ENCODE measurements at places on chromosomes 12 and 14.

DNA sequence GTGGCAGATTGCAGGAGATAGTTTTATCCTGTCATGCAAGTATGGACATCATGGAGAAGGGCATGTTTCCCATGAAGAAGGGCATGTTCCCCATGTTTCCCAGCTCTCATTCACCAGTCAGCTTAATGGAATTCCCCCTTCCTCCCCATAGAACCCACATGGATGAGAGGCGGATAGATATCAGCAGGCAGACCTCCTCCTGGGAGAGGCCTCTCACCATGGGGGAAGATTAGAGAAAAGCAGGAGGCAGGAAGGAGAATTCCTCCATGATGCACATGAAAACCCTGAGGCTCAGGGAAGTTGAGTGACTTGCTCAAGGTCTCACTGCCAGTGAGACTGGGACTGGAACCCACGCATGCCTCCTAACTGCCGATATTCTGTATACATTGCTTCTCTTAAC lies 92.9 kb upstream of the FOXN3 start:
- no peak for DNase-seq

- peak; percentile 95 for DNase-seq
Observed at GRCh38 chr12:53053218-53054111, 3.6 kb downstream of the TNS2 start.

GRCh38 chr14:51472881-51473280 lies 178.8 kb upstream of the FRMD6 start:
- DNase-seq = no peak

GRCh38 chr14:51367600-51367931 lies 127.5 kb downstream of the TMX1 start:
- no peak for DNase-seq

- no peak for DNase-seq
Observed at GRCh38 chr14:53533384-53533970, 380.4 kb upstream of the DDHD1 start.

DNA sequence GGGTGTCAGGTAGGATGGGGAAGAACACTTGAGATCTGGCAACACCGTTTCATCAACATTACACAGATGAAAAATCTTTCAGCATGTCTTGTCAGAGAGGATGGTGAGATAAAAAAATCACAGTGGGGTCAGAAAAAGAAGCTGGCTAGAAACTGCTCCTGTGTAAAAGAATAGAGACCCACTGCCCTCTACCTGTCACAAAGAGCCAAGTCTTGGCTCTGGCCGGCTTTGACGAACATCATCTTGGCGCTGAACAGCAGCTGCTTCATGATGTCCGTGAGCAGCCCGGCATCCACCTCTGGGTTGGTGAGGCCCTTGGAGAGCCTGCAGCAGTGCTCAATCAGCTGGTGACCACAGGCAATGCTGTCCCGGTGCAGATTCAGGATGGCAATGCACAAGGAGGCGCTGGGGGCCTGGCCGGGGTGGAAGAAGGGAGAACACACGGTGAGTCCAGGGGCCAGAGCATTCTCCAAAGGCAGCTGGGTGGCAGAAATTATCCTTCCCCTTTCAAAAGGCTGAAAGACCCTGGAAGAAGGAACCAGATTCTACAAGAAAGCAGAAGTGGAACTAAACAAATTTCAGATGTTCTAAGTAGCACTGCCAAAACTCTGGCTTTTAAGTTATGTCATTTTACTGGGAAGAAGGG lies 50.2 kb downstream of the ZFYVE26 start:
- DNase-seq = peak; percentile 20

DNA sequence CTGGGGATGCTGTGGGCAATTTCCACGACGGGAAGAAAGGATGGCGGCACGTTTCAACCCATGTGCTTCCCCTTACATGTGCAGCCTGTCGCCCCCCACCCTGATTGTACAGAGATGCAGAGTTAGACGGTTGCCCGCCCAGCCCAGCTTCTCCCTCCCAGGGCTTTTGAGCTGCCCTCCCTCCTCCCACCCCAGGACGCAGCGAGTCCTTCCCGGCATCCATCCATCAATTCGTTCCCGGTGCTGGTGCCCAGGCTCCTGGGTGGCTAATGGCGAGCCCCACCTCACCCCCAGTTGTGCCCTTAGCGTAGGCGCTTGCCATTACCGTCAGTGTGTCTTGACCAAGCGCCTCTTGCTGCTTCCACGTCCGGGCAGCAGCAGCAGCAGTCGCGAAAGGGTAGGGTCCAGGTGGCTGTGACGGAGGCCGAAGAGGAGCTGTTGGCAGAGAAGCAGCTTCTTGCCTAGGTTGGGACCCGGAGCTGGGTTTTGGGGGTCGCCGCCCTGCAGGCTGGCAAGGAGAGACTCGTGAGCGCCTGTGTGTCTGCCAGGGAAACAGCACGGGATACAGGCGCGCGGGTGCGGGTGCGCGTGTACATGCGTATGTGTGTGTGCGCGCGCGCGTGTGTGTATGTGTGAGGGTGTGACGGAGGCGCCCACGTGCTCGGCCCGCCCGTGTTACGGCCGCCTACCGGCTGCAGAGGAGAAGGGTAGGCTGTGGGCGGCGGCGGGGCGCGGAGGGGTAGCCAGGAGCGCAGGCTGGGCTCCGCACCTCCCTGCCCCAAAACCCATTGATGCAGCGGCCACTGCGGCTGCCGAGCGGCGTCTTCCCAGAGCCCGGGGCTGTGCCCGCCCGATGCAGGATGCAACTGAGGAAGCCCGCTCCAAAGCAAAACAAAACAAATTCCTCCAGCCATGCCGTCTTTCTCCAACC lies at the start of gene SLC6A15:
Gene SLC6A15, minus strand, starts transcription at position 602 of the 931 bp plus-strand sequence. CDS start 20,679 bp downstream, outside the sequence.
- DNase-seq = peak; percentile 97

DNA sequence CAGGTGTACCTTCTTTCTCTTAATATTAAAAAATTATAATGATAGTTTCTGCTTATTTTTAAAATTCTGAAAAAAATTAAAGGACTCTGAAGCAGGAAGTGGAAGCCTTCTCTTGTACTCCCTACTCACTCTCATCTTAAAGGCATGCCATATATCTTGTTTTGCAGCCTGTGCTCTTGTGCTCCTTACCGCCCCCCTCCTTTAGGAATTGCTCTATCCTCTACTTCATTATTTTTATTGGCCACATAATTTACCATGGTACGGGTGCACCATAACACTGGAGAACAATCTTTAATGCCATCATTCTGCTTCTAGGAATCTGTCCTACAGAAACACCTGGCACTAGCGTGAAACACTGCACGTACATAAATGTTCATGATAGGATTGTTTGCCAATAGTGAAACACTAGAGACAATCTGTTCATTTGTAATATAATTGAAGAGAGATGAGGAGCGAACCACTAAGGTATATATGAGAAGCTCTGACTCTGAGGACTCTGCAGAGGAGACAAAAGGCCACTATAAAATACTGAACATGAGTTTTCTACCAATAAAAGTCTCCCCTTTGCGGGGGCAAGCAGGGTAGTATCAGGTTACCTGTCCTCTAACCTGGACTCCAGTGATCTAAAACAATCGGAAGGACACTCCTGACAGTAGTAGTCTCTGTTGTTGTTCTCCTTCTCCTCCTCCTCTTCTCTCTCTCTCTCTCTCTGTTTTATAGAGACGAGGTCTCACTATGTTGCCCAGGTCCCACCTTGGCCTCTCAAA lies 6.3 kb upstream of the NYNRIN start:
- peak; percentile 82 for DNase-seq

DNA sequence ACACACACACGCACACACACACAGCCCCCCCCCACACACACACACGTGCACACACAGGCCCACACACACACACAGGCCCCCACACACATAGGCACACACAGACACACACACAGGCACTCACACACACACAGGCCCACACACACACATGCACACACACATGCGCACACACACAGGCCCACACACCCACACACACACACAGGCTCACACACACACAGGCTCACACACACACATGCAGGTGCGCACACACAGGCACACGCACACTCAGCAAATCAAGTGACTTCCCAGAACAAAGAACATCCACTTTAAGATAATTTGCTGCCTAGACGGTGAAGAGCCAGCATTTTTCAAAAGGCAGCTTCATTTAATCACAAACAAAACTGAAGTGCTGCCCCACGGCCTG lies 78.5 kb upstream of the FBRSL1 start:
- DNase-seq = peak; percentile 47

- peak; percentile 37 for DNase-seq
Observed at GRCh38 chr12:128976120-128976738, 123.0 kb downstream of the GLT1D1 start.

GRCh38 chr12:26643532-26644315 lies 189.3 kb downstream of the ITPR2 start:
- DNase-seq = no peak

- DNase-seq = peak; percentile 88
Observed at GRCh38 chr14:35341751-35342488, 49.7 kb downstream of the PSMA6 start.

DNA sequence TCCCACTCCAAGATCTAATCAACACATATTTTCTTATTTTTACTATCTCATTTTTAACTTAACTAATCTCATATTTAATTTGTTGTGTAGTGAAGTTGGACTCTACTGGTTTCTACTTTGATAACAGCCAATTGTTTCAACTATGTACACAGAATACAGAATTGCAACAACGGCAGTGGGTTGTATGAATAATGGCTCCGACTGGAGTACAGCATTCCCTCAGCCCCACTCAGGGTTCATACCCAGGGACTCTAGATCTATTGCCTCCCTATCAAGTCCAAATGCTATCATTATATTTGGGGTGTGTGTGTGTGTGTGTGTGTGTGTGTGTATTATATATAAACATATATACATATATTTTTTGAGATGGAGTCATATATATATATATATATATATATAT lies 52.3 kb downstream of the PAWR start:
- DNase-seq = no peak

DNA sequence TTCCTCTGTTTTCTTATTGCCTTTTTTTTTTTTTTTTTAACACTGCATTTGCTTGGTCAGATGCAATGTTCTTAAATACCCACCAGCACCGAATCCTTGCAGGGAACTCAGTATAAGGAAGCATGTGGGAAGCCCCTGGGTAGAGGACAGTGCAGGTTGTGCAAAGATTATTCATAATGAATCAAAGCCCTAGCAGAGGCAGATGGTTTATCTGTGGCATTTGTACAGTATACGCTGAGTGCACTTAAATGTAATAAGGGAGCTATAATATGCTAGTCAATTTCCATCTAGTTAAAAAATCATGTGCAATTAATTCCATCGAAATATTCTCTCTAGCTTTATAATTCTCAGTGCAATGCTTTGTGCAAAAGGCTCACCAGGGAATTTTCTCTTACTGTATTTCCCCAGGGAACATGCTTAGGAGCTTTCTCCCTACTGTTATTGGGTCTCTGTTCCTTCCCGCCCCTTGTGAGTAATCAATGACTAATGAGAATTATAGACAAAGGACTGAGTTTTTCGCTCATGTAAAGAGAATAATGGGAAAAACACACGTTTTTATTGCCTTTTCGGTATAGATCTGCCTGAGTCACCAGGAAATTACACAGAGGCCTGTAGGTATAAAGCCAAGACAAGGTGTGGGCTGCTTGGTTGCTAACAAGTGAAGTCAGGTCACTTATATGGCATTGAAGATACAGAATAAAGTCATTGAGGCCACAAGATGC lies 1214.3 kb upstream of the TMEM132C start:
- no peak for DNase-seq

DNA sequence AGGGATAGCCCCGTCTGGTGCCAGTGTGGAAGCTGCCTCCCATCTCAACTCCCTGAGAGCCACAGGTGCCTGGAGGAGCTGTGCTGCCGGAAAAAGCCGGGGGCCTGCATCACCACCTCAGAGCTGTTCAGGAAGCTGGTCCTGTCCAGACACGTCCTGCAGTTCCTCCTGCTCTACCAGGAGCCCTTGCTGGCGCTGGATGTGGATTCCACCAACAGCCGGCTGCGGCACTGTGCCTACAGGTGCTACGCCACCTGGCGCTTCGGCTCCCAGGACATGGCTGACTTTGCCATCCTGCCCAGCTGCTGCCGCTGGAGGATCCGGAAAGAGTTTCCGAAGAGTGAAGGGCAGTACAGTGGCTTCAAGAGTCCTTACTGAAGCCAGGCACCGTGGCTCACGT lies 25.5 kb upstream of the P2RX4 start:
- peak; percentile 95 for DNase-seq

DNA sequence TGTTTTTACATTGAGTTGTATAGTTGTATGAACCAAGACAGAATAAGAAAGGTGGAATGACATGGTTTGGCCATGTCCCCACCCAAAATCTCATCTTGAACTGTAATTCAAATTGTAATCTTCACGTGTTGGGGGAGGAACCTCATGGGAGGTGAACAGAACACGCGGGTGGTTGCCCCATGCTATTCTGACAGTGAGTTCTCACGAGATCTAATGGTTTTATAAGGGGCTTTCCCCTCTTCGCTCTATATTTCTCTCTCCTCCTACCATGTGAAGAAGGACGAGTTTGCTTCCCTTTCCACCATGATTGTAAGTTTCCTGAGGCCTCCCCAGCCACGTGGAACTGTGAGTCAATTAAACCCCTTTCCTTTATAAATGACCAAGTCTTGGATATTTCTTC lies 25.3 kb downstream of the DDHD1 start:
- no peak for DNase-seq

GRCh38 chr12:4133636-4134447 lies 139.7 kb upstream of the CCND2 start:
- DNase-seq = peak; percentile 86

DNA sequence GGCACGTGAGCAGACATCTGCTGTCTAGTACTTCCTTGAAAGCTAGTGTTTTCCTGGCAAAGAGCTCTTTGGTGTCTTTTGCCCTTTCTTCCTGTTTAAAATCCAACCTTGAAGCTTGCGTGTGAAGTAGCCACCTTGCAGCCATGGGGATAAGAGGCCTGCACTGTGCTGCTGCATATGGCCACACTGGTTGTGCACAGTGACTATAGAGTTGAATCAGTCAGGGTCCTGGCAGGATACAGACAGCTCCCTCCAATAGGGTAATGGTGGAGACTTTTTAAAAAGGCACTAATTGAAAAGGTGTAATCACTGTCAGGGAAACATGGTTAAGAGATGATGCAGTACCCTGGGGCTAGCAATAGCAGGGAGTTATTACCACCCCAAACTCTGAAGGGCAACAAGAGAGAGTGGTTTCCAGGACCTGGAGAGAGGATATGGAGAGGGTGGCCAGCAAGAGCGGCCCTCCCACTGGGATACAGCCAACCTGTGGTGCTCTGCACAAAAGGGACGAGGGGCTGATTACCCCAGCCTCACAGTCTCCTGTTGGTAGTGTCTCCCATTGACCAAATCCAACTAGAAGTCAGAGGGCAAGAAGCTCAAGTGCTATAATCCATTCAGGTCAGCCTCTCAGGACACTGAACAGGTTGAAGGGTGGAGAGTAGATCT lies 4.8 kb upstream of the GLT8D2 start:
- peak; percentile 21 for DNase-seq

- DNase-seq = no peak
Observed at GRCh38 chr14:92906823-92907222, 16.1 kb upstream of the CHGA start.

DNA sequence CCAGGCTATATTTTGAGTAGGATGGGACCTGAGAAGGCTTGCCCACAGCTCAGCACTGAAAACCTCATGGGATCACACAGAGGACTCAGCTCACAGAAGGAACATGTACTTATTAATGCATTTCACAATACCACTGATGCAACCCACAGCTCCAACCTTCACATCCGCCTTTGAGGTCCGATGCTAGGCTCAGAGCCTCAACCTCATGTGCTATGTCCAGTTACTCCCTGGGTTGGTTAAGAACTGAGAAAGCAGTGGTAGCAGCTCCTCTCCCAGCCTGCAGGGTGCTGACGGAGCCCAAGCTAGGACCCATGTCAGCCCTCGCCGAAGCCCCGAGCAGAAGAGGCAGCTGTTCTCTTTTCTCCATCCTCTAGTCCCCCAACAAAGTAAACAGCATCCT lies 52.9 kb downstream of the SPTB start:
- no peak for DNase-seq

GRCh38 chr12:76848132-76848531 lies 30.7 kb downstream of the CSRP2 start:
- no peak for DNase-seq
